ENCODE measurements at places on chromosomes 12 and 14. TPM values are rescaled to one million over a fixed set of nuclear protein-coding genes. Genes with fewer than 3 reads are reported as not detected.

Gene TRPV4
- total RNA-seq: 6.6 TPM

Gene AKAP5
- total RNA-seq: 0.17 TPM

Gene PEBP1
- total RNA-seq: 426 TPM

DNA sequence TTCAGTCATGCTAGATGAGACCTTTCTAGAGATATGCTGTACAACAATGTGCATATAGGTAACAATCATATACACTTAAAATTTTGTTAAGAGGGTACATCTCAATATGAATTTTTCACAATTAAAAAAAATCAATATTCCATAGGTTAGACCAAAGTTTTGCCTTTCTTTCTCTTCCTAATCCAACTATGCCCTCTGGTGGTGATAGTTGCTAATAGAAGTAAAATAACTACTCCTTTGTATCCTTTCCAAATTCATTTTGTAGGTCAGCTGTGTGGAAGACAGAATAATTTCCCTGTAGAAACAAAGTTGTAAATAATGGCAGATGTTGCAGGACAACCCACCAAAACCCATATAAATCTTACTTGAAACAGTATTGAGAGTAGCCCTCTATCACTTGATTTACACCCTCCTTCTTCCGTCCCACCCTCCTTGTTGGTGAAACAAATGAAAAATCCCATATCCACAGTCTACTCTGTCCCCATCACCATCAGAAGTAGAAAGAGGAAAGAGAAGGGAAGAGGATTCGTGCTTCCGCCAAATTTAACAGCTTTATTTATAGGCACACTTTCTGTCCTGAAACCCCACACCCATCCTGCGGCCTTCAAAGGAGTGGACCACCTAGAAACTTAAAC, 34.2 kb upstream of the KICS2 start:
- DNase-seq: no peak

DNA sequence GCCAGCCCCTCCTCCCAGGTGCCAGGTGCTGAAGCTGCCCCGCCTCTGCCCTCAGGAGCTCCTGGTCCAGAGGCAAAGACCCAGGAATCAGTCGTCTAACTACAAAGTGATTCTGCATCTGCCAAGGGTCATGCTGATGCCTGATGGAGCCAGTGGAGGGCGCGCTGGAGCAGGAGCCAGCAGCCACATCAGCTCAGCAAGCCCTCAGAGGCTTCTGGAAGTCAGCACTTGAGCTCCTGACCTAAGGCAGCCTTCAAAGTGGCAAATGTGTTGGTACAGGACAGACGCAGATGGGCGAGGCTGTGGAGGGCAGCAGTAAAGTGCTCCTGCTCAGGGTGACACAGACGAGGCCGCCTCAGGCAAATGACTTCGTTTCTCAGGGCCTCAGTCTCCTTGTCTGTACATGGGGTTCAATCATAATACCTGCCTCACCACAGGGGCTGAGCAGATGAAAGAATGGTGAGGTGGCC, 10.9 kb downstream of the C12orf43 start:
- no peak for DNase-seq

- DNase-seq: no peak
These were observed 16.3 kb upstream of the MYO1H start for GRCh38 chr12:109331301-109331952.

DNA sequence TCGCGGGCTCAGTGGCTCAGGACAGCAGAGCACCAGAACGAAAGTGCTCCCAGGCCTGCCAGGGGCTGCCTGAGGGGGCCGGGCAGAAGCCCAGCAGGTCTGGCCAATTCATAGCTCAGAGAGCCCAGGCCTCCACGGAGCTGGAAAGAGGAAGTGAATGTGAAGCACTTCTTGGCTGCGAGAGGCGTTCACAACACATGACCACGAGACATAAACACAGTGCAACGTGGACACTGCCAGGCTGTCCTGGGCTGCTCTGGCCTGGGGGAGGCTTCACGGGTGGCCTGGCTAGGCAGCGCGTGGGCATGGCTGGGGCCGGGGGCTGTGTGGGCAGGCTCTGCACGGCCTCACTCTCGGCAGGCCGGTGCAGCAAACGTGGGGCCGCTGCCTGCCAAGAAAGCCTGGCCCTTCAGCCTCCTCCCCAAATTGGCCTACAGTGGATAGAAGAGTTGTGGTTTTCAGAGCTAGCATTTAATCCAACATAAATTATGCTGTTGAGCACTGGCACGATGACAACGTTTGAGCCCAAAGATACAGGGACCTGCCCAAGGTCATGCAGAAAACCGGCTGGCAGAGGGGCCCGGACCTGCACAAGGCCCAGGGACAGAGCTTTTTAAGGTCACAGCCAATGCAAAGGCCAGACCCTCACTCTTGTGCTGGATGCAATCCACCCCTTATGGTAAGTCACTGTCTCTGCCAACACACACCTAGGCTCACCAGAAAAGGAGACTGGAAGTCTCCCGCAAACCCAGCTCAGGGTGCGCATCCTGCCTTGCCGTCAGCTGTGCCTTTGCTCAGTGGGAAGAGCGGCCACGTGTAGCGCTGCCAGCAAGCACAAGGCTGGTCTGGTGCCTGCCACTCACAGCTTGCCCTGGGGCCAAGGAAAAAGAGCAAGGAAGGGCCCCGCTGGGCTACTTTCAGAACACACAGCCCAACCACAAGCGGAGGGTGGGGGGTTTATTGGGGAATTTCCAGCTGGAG, 8.6 kb downstream of the SLC25A29 start:
- DNase-seq: peak; percentile 94

DNA sequence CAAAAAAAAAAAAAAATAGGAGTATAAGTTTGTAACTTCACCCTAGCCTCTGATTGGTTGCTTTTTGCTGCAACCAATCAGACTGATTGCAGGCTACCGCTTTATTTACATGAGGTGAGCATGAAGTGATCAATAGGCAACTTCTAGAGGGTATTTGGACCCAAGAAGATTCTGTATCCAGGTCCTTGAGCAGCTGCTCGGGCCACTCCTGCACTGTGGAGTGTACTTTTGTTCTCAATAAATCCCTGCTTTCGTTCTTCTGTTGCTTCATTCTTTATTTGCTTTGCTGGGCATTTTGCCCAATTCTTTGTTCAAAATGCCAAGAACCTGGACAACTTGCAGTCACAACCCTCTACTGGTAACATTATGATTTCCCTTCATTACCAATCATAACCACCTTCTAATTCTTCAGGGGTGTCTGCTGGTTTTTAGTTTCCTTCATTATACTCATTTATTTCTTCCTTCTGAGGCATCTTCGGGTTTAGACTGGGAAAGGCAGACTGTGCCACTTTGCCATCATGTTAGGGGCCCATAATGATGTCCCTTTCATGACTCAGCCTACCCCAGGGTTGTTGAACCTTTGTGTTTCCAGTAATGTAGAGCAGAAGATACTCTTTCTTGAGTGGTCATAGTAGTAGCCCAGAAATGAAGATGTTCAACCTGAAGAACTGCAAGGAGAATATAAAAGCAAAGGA, 43.4 kb upstream of the LIMA1 start:
- DNase-seq: peak; percentile 12

GRCh38 chr12:87051621-87052020, 795.4 kb upstream of the MGAT4C start:
- no peak for DNase-seq

DNA sequence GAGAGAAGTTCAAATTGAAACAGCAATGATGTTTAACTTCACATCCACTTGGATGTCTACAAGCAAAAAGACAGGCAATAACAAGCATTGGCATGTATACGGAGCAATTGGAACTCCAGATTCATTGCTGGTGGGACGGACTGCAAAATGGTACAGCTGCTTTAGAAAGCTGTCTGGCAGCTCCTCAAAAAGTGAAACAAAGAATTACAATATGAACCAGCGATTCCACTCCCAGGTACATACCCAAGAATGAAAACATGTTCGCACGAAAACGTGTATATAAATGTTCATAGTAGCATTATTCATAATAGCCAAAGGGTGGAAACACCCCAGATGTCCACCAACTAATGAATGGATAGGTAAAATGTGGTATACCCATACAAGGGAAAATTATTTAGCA, 125.7 kb downstream of the HMGA2 start:
- DNase-seq: no peak

GRCh38 chr14:23729720-23730387, 93.7 kb downstream of the DHRS2 start:
- DNase-seq: no peak

DNA sequence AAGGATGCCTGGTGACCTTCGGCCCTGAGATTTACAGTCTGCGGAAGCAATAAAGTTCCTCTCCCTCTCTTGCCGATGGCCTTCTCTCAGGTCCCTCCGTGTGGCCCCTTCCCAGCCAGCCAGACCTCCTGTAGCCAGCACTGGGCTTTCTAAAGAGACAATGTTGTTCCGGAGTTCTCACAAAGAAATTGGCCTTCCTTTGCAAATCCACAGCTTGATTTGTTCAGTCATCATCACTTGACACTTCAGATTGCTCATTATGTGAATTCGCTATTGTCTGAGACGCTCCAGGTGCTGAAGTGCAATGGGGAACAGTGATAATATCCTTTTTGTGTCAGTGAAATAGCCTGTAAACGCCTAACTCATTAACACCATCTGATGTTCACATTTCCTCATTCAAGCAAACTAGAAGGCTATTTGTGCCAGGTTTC, 43.7 kb upstream of the GPHB5 start:
- DNase-seq: no peak

DNA sequence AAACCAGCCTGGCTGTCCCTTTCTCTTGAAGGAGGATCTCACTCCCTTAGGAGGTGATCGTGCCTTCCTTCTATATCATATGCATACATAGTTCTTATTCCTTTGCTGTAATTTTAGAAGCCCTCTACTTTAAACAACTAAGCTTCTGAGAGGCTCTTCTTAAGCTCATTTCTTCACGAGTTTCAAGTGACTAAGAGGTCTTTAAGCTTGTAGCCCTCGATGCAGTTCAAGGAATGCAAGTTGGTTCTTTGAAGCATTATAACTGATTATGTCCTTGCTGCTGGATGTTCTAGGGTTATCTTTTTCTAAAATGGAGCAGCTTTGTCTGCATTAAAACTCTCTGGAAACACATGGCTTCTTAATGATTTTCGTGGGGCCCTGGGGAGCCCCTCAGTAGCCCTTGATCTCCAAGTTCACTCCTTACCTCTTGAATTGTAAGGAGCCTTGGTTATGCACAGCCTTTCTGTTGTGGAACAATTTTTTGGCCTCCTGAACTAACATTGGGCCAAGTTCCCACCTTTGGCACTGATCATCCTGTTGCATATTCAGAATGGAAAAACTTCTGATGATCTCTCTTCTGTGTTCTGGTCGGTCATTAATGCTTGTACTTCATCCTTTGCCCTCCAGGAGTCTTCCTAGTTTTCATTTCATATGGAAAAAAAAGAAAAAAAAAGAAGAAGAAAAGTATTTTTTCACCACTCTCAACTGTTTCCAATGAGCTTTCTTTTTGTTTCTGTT, 12.6 kb downstream of the RASSF8 start:
- DNase-seq: no peak

DNA sequence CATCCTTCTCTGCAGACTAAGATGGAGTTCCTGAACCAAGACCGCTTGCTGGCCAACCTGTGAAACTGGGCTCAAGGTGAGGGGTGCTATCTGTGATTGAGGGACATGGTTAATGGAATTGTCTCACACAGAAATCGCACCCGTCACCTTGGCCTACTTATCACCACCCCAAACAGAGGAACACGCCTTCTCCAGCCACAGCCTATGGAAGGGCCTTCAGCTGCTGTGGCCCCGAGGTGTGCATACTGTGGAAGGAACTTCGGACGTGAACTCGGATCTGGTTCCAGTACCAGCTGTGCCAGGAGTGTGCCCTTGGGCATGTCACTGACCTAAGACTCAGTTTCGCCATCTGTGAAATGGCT, 44.4 kb downstream of the EVL start:
- no peak for DNase-seq

DNA sequence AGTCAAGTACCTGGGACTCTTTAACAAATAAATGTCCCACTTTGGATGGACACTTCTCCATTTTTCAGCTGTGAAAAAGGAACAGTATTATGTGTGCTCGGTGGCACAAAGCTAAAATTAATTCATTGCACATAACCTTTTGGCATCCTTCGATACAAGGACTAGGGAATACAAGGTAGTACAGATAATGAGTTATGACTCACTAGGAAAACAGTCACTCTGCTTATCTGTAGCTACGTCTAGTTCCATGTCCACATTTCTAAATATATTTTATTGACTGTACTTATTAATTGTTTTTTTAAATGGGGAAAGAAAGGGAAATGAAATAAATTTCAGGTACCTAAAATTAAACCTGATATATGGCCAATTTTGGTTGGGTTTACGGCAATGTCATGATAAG, 35.2 kb upstream of the RIC8B start:
- DNase-seq: no peak

- DNase-seq: no peak
These were observed 19.1 kb downstream of the KICS2 start for GRCh38 chr12:64203036-64203435.

- DNase-seq: no peak
These were observed 11.0 kb downstream of the OR6S1 start for GRCh38 chr14:20630340-20631022.

DNA sequence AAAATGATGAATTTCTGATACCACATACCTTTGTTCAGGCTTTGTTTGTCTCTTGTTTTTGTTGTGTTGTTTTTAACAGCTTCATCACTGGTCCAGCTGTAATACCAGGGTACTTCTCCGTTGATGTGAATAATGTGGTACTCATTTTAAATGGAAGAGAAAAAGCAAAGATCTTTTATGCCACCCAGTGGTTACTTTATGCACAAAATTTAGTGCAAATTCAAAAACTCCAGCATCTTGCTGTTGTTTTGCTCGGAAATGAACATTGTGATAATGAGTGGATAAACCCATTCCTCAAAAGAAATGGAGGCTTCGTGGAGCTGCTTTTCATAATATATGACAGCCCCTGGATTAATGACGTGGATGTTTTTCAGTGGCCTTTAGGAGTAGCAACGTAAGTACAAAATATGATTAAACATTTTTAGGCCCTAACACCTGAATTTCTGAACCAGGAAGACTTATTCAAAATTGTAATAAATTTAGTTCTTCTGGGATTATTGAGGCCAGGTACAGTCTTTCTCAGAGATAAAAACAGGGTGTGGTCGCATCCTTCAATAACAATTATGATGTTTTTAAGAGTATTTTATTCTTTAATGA, 22.4 kb downstream of the RXYLT1 start:
- no peak for DNase-seq

DNA sequence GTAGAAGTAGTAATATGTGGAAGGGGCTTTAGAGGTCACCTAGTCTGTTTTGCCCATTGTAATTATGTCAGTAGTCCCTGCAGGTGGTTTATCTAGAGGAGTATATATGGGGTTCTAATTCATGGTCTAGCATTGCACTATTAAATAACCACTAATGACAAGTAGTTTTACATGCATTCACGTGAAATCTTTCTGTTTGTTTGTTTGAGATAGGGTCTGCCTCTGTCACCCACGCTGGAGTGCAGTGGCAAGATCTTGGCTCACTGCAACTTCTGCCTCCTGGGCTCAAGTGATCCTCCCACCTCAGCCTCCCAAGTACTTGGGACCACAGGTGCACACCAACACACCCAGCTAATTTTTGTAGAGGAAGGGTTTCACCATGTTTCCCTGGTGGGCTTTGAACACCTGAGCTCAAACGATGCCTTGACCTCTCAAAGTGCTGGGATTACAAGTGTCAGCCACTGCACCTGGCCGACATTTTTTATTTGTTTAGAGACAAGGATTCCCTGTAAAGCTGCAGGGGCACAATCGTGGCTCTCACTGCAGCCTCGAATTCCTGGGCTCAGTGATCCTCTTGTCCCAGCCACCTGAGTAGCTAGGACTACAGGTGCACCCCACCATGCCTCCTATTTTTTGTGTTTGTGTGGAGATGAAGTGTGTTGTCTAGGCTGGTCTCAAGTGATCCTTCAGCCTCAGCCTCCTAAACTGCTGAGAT, 12.0 kb upstream of the PSEN1 start:
- no peak for DNase-seq

Measured in lower leg skin (tissue), 4 donors.